ENCODE measurements at places on chromosomes 3 and 15.

- DNase-seq = no peak
Observed at GRCh38 chr3:125033135-125033534, 22.7 kb downstream of the HEG1 start.

DNA sequence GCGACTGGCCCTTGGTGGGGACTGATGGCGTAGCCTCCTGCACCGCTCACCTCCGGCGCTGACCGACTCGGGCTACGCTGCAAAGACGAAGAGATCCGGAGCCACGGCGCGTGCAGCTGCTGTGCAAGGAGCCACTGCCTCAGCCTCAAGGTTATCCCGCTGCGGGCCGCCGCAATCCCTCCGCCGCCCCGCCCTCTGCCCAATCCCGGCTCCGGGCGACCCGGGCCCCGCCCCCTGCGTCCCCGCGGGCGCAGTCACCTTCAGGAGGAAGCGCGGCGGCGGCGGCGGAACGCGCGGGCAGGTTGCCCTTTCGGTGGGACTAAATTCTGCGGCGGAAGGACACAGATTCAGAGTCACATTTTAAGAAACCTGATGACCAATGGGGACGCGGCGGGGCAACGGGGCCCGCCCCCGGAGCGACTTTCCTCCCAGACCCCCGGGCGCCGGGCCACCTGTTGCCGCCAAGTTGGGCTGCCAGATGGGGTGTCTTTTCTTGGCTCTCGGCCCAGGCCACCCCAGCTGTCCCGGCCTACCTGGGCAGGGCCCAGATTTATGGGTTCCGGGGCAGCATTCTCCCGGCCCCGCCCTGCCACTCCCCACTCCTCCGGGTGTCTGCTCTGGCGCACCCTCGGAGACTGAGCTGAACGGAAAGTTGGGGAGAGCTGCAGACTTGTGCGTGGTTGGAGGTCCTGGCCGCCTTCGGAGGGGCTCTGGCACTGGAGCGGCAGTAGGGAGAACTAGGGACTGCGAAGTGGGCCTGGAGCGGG, at the start of gene PKM:
PKM (minus strand) TSS at position 125 of the 767 bp plus-strand sequence. CDS start 12,093 bp downstream, outside the sequence.
- peak; percentile 96 for DNase-seq

DNA sequence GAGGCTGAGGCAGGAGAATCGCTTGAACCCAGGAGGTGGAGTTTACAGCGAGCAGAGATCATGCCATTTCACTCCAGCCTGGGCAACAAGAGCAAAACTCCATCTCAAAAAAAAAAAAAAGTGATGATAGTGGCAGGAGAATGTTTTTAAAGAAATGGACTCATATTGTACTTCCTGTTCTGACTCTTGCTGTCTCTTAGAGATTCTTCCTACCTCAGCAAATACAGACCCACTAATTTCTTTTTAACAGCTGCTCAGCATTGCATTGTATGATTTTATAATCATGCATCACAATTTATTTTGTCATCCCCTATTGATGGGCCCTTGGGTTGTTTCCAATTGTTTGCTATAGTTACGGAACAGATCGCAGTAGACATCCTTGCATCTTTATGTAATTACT, 8.8 kb upstream of the ANKDD1A start:
- DNase-seq = no peak

DNA sequence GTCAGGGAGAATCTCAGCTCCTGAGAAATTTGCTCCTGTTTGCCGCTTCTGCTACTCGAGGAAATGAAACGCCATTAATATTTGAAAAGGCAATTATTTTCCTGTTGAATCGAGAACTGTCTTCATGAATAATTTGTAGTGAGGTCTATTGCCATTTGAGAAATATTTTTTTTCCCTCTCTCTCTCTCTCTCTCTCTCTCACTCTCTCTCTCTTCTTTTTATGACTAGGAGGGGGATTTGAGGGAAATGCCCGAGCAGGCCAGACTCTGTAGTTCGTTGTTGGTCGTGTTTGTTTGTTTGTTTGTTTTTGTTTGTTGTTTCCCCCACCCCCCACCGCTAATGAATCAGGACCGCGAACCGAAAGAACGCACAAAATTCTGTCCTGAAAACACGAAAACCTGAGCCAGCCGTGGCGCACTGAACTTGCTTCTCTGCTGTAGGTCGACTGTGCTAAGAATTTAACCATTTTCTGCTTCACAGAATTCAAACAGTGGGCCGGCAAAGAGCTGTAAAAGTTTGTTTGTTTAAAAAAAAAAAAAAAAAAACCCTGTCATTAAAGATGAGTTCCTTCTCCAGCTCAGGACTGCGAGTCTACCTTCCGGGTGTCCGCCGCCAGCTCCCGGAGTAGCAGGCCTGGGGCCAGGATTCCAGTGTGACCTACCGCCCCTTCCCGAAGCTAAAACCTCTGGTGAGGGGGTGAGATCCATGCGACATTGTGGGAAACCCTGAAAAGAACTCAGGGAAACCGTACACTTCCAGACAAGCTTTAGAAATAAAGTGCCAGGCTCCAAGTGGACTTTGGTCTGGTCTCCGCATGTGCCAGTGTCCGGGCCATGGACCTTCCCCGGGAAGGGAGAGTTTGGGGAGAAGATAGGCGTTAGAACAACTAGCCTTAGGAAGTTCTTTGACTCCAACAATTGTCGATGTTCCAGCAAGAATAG, 12.1 kb downstream of the ZIC4 start:
- no peak for DNase-seq

Measured in stimulated activated CD4-positive, alpha-beta T cell treated with anti-CD3 and anti-CD28 coated beads, Interleukin-4, amount 100 ng/mL, for 48 hours (primary cell).